ENCODE measurements at places on chromosomes 4 and X.

- no peak for DNase-seq
Measured at GRCh38 chr4:101089168-101089567, 258.2 kb downstream of the PPP3CA start.

DNA sequence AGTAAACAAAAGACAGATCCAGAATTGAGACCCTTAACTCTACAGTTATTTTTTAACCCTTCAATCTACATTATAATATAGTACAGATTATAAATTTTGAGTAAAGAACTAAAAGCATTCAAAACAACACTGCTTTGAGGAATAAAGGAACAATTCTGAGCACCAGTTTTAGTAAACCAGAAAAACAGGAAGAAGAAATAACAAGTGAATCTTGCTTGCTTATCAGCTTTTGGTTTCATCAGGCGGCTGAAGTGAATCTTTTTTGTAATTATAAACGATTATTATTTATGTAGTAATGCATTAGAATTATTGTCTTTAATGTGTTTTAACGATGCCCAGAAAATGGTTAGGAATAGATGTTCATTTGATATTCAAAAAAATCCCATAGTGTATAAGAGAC is 305.4 kb downstream of the ARAP2 start:
- DNase-seq = no peak

- no peak for DNase-seq
Measured at GRCh38 chr4:184388106-184388505, 86.2 kb downstream of the IRF2 start.

DNA sequence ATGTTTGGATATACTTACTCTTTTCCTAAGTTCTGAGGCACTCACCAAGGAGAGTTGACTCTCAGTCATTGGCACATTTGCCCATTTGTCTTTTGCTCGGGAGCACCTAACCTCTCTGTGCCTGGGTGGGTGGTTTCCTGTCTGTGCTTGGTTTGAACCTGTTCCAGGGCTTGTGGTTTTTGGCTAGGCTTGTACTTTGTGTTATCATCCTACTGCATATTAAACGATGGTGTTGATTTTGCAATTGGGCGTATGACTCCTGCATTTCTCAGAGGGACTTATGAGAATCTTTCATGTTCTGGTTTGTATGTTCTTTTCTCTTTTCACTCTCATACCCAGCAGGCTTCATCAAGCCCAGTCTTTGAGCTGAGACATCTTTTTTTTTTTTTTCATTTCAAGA is 161.7 kb downstream of the BTC start:
- DNase-seq = no peak

- no peak for DNase-seq
Measured at GRCh38 chrX:7987160-7988012, 60.2 kb upstream of the PNPLA4 start.

DNA sequence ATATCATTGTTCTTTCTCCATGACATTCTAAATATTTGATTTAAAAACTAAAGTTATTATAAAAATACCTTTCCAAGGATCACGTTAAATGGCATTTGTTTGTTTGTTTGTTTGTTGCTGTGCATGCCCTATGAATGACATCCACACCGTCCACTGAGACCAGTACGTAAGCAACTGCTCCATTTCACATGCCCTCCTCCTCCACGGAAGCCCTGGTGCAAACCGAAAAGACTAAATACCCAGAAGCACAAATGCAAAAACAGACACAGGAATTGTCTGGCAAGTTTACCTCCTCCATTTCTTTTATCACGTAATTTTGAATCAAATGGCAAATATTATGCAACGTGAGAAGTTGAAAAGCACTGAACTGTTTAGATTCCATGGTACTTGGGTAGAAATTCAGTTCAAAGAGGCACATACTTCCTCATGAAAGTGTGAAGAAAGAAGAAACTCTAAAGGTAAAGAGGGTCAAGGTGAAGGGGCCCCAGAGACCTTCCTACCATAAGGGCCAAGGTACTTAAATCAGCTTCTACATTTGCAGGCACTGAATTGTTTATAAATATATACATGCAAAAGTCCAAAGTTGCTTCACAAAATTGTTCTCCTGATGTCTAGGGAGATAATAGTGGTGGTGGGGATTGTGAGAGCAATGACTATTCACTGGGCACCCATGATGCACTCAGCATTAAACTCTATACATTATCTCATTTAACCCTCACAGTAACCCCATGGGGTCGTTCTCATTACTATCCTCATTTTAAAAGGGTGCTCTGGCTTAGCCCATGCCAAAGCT is 23.4 kb downstream of the IRF2 start:
- DNase-seq = no peak

- DNase-seq = no peak
Measured at GRCh38 chr4:128384765-128385598, 97.4 kb upstream of the PGRMC2 start.

DNA sequence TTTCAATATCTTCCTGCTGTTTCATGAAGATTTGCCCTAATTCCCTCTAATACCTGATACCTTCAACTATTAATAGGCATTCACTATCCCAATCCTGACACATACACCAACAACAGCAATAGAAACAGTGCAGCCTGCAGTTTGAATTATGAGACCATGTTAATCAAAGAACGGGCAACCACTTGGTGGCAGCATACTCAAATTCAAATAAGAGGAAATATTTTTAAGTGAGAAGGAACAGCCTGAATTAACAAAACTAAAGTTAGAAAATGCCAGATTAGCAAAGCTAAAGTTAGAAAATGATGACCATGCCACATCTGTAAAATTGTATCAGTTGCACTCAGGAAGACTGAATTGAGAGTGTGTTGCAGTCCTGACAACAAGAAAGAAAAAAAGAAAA is 204.9 kb downstream of the SMARCA1 start:
- DNase-seq = no peak

DNA sequence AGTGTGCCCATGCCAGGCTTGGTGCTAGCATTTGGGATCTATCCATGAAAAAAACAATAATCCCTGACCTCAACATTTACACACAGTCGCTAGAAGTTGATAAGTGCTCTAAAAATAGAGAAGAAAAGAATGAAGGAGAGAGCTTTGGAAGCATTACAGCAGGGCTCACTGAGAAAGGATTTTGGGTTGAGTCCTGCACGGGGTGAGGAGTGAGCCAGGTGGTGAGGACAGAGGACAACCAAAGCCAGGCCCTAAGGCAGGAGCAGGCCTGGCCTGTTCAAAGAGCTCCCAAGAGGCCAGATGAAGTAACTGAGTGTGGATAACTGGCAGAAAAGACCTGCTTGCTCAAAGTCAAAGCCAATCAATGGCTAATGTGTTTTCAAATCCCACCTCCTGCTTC is 20.7 kb upstream of the PROM1 start:
- DNase-seq = no peak

DNA sequence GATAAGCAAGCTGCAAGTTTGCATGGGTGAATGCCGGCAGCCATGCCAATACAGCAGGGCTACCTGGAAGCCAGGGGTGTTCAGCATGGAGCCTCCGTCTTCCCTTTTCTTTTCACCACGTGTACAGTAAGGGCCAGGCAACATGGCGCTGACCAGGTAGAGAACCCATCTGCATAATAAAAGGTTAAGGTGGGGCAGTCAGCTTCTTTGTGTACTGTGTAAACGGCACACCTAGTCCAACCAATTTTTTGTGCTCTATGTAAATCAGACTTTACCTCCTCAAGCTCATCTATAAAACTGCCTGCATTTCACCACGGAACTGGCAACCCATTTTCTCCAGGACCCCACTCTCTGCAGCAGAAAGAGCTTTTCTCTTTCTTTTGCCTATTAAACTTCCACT is 286.8 kb upstream of the VCX3A start:
- no peak for DNase-seq

DNA sequence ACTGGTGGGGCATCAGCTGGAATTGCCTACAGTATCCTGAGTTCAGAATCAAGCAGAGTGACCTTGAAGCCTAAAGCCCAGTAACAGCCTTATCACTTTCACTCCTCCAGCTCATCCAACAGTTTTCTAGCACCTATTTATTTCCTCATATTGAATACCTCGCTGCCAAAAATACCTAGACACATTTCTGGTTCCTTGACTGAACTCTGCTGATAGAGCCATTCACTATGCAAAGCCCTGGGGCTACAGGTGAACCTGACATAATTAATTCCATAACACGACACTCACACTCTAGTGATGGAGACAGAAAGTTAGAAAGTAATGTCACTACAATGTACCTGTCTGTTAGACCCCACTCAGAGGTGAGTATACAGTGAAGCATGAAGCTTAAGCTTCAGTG is 149.0 kb upstream of the STX18 start:
- no peak for DNase-seq

DNA sequence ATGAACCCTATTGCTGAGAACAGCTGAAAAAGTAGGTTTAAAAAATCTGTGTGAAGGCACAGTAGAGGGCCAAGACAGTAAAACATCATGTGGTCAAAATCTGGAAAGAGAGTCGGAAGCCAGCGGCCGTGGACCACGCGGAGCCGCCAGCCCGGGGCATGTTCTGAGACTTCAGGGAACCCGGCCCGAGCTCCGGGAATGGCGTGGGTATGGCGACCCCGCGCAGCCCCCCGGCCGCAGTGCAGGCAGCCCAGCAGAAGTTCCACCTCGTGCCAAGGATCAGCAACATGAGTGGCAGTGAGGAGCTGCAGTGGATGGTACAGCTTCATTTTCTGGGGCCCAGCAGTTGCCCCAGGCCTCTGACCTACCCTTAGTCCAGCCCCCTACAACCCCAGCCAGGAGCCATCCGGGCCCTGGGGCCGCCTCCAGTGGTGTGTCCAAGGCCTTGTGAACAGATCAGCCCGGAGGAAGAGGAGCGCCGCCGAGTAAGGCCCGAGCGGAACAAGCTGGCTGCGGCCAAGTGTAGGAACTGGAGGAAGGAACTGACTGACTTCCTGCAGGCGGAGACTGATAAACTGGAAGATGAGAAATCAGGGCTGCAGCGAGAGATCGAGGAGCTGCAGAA is 94.2 kb downstream of the LARP1B start:
- DNase-seq = no peak

- DNase-seq = peak; percentile 71
Measured at GRCh38 chr4:144645631-144646522, at the start of gene HHIP. HHIP (plus strand) TSS chr4:144646156; CDS start chr4:144646676, 520 bp downstream.

DNA sequence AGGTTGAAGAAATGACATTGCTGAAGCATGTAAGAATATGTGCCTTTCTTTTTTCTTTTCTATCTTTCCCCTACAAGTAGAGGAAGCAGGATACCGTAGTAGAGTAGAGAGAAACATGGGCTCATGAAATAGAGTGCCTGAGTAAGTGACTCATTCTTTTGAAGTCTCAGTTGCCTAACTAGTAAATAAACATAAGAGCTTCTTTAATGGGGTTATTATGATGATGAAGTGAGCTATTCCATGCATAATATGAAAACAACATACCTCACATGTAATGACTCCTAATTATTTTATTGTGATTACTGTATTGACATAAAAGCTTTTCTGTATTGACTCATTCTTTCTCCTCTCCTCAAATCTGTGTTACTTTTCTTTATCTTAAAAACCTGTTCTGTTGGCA is 1538.2 kb downstream of the TECRL start:
- no peak for DNase-seq
